ENCODE measurements at places on chromosomes 1 and 21.

- DNase-seq, result no peak
These were observed 1.7 kb downstream of the WNT9A start for GRCh38 chr1:227945891-227946623.

DNA sequence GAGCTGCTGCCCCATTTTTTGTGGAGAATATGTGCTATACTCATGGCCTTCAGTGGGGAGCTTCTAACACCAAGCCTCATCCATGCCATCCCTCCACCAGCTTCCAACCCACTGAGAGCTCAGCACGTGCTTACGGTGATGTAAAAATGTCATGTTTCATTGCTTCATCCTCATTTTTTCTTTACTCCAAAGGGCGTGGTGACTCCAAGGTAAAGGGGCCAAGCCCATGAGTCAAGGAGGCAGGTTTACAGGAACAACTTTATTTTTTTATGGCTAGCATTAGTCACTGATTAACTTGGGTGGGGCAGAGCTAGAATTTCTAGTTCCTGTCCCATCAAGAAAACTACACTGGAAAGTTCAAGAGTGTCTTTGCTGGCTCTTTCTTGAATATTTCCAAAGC lies at the start of gene C1orf226:
TSS of gene C1orf226 (plus strand) at position 346 of the 400 bp plus-strand sequence. CDS start 174 bp downstream, outside the sequence.
- no peak for DNase-seq

- no peak for DNase-seq
These were observed 33.2 kb downstream of the STUM start for GRCh38 chr1:226581650-226582330.

DNA sequence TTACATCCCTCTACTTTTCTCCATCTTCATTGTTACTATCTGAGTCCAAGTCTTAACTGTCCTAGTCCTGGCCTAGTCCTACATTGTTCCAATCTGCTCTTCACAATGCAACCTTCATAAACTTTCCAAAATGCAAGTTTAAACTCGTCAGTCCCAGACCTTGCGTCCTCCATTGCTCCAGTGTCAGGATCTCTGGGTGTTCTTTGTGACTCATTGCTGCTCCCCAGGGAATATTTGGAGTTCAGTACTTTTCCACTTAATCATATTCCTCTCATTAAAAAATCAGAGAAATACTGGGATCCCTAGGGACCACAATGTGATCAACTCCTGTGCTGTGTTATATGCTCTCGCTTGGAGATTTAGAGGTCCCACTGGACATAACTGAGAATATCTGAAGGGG lies 18.0 kb upstream of the KPRP start:
- DNase-seq, result no peak

- no peak for DNase-seq
These were observed 460.1 kb upstream of the RUNX1 start for GRCh38 chr21:35509001-35509704.

DNA sequence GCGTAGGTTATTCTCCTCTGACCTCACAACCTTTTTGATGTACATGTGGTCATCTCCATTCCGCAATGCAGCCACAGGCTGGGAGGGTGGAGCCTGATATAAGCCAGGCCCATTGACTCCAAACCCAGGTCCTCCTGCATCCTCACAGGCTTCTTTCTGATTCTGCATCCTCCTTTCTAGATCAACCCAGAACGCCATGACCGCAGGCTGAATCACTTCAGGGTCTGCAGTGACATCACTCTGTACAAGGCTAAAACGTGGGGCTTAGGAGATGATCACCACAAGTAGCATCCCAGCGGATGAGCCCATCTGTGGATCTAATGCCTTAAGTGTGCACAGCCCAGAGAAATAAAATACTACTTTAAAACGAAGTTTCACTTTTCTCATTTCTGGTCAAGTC lies 16.1 kb downstream of the EBNA1BP2 start:
- DNase-seq, result no peak

GRCh38 chr1:198856601-198857000 lies 217.8 kb downstream of the PTPRC start:
- no peak for DNase-seq

GRCh38 chr1:207581496-207582153 lies 63.3 kb upstream of the CR1L start:
- DNase-seq, result no peak

DNA sequence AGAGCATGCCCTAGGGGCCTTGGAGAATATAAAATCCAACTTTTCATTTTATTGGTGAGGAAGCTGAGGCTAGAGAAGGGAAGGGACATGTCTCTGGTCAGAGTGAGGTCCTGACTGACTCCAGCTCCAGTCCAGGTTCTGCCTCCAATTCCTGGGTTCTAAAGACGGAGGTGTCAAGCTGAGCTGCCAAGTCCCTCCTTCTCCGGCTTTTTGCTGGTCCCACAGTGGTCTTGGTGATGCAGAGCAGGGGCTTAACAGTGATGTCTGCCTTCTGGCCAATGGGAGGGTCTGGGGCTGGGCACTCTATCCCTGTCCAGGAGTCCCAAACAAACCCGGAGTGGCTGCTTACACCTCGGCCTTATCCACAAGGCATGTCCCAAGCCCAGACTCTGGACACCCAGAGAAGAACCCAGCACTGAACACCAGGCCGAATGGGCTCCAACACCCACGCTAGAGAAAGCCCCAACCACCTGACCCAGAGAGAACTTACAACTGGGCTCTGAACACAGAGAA lies 104.8 kb downstream of the EBNA1BP2 start:
- DNase-seq, result no peak

- DNase-seq, result no peak
These were observed 103.0 kb upstream of the BACE2 start for GRCh38 chr21:41064951-41065350.

DNA sequence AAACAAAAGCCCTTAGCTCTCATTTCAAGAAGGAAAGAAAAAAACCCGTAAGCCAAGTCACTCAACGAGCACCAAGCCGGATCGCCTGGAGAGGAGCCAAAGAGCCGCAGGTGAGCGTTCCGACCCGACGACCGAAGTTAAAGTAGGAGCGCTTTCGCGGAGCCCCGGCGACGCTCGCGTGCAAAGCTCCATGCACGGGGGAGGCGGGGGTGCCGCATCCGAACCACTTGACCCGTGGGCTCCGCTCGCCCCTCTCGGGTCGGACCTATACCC lies 382 bp downstream of the GPBP1L1 start:
- peak; percentile 71 for DNase-seq

Data from stimulated activated CD8-positive, alpha-beta memory T cell treated with anti-CD3 and anti-CD28 coated beads, Interleukin-4, amount 100 ng/mL, for 48 hours (primary cell).